SHP77 treated with DMSO at 0.1 percent for 48 hours (cell line): ENCODE measurements at places on chromosomes 16 and 17.

GRCh38 chr17:81354954-81355347 lies 40.3 kb upstream of the BAHCC1 start:
- no peak for DNase-seq

DNA sequence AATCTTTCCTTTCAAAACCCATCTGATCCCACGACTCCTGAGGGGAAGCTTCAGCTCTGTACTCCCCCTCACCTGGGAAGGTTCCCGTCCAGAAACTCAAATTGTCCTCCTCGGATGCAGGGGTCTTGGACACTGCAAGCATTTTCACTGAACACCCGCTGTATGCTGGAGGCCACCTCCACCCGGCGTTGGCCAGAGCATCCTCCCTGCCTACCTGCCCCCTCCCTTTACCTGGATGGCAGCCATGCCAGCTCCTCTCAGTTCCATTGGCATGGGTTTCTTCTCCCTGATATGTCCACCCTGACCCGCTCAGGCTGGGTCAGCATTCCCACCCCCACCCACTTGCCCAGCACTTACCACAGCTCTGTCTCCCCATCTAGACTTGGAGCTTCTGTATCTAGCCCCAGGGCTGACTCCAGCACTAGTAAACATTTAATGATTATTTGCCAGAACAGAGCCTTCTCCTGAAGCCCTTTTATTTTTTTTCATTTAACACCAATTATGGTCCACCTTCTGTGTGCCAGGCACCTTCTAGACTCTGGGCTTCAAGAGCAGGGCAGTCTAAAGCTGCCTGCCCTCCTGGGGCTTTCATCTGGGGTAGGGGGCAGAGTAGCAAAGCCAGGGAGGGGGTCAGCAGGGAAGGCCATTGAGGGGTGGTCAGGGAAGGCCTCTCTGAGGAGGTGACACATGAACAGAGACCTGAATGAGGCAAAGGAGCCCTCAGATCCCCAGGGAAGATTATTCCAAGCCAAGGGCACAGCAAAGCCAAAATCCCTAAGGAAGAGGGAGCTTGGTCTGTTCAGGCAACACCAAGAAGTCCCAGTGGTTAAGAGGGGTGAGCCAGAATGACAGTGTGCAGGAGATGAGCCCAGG lies 8.9 kb upstream of the KRT19 start:
- no peak for DNase-seq

GRCh38 chr17:197352-197751 lies 15.9 kb upstream of the DOC2B start:
- DNase-seq: no peak

DNA sequence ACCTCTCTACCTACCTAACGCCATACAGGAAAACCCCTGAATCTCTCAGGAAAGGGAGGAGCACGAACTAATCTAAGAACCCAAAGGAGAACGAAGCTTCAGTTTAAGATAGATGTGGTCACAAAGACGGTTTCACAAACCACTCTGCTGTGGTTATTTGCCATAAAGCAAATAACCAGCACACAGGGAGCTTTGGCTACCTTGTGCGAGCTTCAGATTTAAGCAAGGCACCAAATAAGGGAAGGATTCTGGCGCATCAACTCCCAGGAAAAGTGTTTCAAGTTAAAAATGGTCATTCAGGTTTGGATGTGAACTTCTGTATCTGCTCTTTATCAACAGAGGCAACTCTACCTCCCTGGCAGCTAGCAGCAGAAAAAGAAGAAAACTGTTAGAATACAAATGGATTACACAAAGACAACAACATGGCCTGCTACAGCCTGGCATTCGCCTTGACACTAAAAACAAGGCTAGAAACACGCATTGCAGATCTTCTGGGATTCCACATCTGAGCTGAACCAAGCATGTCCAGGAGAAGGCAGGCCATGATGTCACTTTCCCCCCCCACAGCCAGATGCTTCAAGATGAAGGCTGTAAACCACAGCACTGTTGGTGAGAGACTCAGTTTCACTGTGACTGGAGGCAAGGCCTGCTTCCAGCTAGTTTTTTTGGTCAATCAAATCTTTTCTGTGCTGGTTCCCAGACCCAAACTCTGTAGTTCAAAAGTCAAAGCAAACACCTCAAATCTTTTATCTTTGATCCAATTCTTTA lies 43.6 kb downstream of the SMG6 start:
- no peak for DNase-seq

DNA sequence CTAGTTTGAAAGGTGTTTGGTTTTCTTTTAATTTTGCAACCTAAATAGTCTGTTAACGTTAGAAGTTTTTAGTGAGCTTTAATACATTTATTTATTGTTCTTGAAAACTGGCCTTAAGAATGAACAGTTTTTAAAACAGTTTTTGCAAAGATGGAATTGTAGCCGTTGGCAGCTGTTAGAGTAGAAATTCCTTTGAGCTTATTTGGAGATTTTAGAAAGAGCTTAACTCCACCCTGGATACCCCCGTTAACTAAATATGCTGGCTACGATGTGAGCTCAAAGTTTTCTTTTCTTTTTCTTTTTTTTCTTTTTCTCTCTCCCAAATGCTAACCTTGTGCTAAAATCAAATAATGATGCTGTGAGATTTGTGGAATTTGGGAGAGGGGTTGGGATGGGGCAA lies 75.2 kb downstream of the COX10 start:
- DNase-seq: no peak

DNA sequence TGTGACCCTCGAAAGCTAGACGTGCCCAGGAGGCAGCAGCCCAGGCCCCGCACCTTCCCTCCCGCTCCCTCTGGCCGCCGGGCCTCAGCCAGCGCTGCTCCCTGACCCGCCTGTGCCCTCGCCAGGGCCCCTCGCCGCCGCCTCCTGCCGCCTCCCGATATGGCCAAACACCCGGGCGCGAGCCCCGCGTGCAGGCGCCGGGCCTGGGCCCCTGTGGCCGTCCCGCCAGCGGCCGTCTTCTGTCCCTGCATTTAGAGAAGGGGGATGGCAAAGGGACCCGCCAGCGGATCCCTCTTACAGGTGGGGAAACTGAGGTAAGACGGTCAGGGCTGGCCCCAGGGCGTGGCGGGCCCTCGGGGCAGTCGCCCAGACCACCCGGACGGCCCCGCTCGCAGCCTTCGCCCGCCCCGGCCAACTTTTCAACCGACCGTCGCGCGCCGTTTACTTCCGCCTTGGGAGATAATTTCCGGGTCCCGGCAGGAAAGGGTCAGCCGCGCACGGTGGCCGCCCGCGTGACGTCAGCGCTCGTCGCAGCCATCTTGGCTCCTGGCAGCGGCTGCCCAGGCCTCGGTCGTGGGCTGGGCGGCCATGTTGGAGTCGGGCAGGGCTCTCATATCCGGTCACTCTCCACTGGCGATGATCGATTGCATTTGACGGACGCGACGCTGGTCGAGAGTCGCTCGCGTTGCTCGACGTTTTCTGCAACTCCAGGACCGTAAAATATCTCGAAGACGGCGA lies 7.0 kb upstream of the GNG13 start:
- peak; percentile 75 for DNase-seq

DNA sequence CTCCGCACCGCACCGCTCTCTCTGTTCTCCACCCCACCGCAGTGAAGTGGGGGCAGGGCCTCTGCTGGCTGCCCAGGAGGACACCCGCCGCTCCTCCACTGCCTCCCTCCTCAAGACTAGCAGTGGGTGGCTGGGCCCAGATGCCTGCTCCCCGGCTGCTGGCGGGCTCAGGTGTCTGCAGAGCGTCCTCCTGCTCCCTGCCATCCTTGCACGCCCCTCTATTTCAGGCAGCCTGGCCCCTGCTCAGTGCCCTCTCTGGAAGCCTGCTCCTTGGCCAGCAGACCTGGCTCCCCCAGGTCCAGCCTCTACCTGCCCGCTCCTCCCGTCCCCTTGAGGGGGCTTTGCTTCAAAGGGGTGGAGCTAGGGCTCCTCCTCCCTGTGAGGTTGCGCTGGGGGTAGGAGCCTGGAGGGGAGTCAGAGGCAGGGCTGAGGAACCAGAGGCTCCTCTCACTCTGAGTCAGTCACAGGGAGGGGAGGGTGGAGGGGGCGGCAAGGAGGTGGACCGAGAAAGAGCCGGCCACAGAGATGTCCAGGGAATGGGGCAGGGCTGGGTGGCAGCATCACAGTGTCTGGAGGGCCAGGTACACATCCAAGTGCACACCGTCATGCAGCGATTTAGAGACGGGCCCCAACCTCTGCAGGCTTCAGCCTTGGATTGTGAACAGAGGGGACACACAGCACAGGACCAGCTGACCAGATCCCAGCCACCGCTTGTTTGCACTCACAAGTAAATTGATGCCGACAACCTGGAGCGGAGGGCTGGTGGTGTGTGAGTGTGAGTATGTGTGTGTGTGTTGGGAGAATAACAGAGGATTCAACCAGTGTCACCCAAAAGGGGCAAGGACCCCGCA lies 9.8 kb upstream of the TMEM92 start:
- no peak for DNase-seq

DNA sequence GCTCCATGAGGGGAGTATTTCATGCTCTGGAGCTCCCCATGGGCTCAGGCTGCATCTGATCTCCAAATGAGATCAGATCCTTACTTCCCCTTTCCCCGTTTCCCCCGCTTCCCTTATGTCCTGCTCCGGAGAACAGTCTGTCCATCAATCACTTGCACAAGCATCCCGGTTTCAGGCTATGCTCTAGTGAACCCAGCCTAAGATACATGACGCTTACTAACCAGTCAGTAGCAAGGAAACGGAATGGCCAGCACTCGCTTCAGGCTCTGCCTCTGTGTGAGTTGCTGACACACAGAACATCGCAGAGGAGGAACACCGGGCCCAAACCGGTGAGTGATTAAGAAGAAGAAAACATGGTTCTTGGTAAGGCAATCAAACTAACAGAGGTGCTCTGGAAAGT lies 9.4 kb upstream of the ATP5MC1 start:
- no peak for DNase-seq

- DNase-seq: peak; percentile 17
Observed at GRCh38 chr17:78993241-78993956, 13.7 kb upstream of the LGALS3BP start.

DNA sequence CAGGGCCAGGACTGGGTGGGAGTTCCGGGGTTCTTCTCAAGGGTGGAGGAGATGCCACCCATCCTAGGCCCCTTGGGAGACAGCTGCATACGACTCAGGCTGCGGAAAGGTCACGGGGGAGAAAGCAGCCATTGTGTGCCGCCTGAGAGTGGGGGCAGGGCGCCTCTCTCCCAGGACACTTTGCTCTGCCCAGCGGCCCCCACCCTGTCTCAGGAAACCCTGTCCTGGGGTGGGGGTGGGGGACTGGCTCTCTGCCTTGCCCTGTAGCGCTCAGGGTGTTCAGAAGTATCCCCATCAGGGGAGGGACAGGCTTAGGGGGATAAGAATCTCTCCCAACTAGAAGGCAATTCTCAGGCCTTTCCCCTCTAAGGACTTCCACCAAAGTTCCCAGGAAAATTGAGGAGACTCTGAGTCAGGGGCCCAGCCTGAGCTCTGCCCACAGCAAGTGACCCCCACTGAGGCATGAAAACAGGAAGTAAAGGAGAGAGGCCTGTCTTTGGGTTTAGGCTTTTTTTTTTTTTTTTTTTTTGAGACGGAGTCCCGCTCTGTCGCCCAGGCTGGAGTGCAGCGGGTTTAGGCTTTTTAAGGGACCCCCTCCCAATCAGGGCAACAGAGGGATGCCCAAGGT lies 4.9 kb downstream of the GIT1 start:
- no peak for DNase-seq

DNA sequence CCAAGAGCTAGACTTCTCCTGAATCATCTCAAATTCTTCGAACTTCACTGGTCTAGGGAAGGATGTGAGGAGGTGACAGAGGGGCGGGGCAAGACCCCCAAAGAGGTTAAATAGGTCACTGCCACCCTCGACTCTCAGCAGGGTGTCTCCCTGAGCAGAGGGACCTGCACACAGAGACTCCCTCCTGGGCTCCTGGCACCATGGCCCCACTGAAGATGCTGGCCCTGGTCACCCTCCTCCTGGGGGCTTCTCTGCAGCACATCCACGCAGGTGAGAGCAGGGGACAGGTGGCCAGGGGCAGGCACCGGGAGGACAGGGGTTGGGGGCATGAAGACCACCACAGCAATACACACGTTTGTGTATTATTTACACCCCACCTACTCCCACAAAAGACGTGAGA lies 9.2 kb downstream of the CCL17 start:
- no peak for DNase-seq

DNA sequence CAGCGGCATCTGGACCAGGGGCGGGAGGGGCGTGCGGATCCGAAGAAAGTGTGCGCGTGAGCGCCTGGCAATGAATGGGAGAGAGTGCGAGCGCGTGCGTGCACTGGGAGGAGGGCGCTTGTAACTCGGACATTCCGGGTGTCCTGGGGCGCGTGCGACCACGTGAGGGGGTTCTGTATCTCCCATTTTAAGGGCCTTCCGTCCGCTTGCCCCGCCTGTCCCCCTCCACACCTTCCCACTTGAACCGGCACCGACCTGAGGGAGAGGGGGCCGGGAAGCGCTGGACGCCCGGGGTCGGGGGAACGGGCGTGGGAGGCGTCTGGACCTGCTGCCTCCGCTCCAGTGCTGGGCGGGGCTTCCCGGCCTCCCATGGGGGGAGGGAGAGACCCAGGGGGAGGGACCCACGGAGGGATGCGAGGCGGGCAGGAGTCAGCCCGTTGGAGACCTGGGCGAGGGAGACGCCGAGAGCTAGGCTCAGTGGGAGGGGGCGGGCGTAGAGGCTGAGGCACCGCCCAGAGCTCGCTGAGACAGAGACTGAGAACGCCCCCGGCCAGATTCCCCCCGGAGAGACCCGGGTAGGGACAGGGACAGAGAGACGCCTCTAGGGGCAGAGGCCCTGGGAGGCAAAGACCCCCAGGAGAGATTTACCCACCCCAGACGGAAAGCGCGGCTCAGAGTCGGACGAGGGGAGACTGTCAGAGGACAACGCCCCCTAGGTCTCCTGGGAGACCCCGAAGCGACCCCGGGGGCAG lies at the start of gene KREMEN2:
KREMEN2 (plus strand) TSS at position 553 of the 752 bp plus-strand sequence. CDS start 246 bp downstream, outside the sequence.
- DNase-seq: peak; percentile 39

DNA sequence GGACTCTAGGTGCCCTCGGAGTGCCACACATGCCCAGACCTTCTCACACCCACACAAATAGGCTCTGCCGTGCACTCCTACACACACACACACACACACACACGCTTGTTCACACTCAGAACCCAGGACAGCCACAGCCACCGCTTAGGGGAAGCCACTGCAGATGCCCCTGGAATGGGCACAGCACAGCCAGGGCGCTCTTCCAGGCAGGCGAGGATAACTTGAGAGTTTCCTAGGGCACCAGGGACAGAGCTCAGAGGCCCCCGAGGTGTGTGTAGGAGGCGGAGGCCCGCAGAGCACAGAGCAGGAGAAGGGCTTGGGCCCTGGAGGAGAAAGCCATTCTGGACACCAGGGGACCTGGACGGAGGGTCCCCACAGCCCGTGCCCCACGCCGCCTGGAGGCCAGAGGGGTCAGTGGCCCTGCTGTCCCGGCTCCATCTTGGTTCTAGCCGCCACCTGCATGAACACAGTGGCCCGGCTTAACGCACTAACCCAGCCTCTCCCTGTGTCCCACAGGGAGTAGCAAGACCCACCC lies 21.0 kb downstream of the TRARG1 start:
- no peak for DNase-seq
